ENCODE measurements at places on chromosomes 16 and 17.

GRCh38 chr16:79639576-79640311 is 39.2 kb upstream of the MAF start:
- DNase-seq = no peak

GRCh38 chr17:56833057-56833808 is 487 bp downstream of the C17orf67 start:
- peak; percentile 48 for DNase-seq

GRCh38 chr17:5473906-5474305 is 5.1 kb upstream of the DHX33 start:
- no peak for DNase-seq

GRCh38 chr16:30530163-30531037 is 4.0 kb upstream of the ZNF768 start:
- no peak for DNase-seq

- DNase-seq = no peak
Observed at GRCh38 chr16:454397-454940, 29.0 kb downstream of the RAB11FIP3 start.

- no peak for DNase-seq
Observed at GRCh38 chr17:1649844-1650501, at the start of gene RILP. Gene RILP (minus strand): TSS chr17:1649866. CDS start chr17:1649804, 62 bp downstream.

DNA sequence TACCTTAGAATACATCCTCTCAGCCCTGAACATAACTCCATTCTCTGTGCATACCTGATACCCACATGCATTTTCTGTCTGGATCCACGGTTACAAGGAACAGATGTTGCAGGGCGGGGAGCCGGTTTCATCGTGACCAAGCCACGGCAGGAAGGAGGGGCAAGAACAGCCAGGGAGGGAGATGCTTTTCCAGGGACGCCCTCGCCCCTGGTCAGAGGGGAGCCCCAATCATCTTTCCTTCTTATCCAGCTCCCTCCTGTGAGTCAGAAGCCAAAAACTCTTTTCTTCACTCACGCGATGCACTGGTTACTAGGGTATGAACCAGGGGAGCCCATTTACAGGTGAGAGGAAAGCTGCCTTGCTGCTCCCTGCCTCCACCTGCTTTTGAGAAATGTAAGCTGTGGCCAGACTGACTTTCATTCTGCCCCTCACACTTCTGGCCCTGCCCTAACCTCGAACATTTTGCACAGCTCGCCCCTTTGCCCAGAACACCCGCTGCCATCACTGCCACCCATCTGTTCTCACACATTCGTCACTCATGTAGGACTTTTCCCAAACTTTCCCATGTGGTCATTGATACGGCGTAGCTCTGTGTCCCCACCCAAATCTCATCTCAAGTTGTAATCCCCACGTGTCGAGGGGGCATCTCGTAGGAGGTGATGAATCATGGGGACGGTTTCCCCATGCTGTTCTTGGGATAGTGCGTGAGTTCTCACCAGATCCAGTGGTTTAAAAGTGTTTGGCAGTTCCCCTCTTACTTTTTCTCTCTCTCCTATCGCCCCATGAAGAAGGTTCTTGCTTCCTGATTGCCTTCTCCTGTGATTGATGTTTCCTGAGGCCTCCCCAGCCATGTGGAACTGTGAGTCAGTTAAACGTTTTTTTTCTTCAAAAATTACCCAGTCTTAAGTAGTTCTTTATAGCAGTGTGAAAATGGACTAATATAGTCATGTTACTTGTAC is 20.5 kb downstream of the FOXL1 start:
- no peak for DNase-seq

DNA sequence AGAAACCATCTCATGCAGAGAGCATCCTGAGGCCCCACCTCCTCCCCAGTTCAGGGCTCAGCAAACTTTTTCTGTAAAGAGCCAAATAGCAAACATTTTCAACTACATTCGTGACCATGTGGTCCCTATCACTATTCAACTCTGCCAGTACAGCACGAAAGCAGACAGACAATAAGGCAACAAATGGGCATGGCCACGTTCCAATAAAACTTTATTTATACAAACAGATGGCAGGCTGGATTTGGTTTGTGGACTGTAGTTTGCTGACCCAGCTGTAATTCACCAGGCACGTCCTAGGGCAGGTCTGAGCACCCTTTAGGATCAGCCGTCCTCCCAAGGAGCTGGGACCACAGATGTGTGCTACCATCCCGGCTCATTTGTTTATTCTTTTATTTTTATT is 27.1 kb upstream of the GPRC5C start:
- DNase-seq = no peak

GRCh38 chr16:65117811-65118448 is 3.9 kb downstream of the CDH11 start:
- peak; percentile 68 for DNase-seq

DNA sequence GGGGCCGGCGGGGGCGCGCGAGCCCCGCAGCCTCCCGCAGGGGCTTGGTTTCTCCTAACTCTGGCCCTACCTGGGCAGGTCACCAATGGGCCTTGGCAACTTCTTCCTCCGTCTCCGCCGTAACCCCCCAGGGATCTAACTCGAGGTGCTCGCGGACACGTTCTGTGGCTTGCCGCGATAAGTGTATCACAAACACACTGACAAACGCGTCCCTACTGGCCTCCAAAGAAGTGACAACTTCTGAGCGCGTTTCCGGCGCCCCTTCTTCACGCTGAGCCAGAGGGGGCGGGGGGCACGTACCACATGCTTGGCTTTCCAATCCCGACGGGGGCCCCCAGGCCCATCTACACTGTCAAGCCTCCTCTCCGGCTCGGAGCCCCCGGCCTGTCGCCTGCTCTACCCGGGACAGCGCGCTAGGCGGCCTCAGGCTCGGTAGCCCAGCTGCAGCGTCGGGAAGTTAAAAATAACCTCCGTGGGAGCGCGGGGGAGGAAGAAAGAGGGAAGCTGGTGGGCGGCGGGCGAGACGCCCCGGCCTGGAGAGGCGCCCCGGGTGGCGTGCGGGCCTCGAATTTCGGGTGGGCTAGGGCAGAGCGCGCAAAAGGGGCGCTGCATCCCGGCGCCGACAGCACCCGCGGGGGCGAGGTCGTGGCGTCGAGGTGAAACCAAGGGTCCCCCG is 725 bp upstream of the SPHK1 start:
- DNase-seq = no peak

DNA sequence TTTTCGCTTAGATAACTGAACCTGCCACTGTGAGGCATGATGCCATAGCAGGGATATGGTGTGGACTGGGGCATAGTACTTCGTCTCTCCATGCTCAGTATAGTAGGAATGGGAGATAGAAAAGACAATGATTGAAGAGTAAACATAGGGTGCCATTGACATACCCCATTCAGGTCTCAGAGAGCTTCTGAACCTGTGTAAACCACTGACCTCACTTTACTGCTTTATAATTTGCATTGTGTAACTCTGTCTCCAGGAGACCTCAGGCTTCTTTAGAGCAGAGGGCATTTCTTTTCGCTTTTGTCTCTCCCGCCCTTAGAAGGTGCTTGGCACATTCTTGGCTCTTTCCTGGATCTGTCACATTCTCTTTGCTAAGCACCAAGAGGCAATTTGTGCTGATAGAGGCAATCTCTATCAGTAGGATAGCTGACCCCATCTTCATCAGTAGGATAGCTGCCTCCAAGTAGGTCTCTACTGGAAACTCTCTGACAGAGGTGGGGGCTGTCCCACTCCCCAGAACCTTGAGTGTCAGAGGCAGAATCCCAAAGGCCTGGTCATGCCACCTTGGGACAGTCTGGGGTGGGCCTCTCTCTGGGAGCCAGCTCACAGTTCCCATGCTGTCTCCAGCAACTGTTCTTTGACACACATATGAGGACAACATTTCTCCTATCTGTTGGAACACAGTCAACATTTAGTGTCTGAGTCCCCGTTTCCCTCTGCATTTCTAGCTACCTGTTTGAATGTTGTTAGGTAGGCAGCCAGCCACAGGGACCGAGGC is 181.9 kb downstream of the UTP18 start:
- no peak for DNase-seq

GRCh38 chr16:52437277-52437670 is 109.7 kb downstream of the TOX3 start:
- no peak for DNase-seq

- DNase-seq = no peak
Observed at GRCh38 chr16:65618333-65618732, 496.5 kb upstream of the CDH11 start.

- no peak for DNase-seq
Observed at GRCh38 chr17:52885882-52886281, 727.4 kb upstream of the CA10 start.
